ENCODE measurements at places on chromosomes 13 and 19. TPM values are rescaled to one million over a fixed set of nuclear protein-coding genes. Genes with fewer than 3 reads are reported as not detected.
A peak's percentile ranks its signal among the peaks of the same experiment; 100 is the strongest.

Gene ZNF628
- total RNA-seq: 19.0 TPM

Gene CEACAM8
- total RNA-seq: not detected

Gene MEDAG
- 7.5 TPM for total RNA-seq

Gene RFPL4A
- total RNA-seq: not detected

Gene IL11
- total RNA-seq: 11.6 TPM

DNA sequence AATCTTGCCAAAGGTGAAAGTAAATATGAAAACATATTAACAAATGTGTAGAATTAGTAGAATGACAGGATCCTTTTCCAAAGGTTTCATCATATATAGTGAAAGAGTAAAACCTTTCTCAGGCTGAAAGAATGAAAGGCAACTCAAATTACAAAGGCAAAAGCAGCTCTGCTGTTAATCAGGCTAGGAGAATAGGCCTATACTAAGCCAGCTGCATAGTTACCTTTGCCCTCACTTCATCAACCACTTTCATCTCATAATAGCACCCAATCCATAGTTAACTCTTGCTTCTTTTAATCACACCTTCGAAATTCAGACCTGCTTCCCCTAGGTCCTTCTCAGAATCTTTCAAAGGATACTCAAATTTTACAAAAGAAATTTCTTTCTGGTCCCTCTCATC lies 1167.6 kb upstream of the ATXN8OS start:
- no peak for DNase-seq

DNA sequence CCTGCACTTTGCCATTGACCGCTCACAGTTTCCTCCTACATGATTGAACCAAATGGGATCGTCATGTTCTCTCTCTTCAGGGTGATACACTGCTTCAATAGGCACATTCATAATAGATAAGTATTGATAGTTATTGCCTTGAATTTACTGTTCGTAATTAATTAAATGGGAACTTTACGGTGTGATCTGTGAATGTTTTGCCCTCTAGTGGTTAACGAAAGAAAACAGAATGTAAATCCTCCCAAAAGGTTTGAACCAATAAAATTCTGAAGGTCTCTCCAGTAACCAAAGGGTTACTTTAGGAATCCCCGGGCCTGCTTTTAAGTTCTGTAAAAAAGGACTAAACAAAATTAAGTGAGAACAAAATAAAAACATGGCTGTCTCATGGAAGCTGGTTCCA lies 389.3 kb downstream of the DACH1 start:
- DNase-seq: no peak

GRCh38 chr13:24662195-24663088 lies 17.8 kb upstream of the ATP12A start:
- DNase-seq: no peak

DNA sequence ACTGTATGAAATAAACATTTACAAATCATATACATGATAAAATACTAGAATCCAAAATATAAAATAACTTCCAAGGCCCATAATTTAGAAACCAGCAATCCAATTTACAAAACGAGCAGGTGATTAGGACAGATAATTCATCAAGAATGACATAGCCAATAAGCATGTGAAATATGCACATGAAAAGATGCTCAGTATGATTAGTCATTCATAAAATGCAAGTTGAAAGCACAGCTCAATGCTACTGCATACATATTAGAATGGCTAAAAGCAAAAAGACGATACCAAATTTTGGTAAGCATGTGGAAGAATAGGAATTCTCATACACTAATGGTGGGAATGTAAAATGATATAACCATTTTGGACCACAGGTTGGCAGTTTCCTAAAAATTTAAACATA lies 837.2 kb upstream of the MIR17HG start:
- DNase-seq: no peak

- no peak for DNase-seq
Observed at GRCh38 chr13:110097013-110097412, 209.9 kb downstream of the COL4A1 start.

- no peak for DNase-seq
Observed at GRCh38 chr13:97367016-97367822, 66.8 kb upstream of the RAP2A start.

- DNase-seq: no peak
Observed at GRCh38 chr13:47896546-47896945, 104.5 kb downstream of the SUCLA2 start.

DNA sequence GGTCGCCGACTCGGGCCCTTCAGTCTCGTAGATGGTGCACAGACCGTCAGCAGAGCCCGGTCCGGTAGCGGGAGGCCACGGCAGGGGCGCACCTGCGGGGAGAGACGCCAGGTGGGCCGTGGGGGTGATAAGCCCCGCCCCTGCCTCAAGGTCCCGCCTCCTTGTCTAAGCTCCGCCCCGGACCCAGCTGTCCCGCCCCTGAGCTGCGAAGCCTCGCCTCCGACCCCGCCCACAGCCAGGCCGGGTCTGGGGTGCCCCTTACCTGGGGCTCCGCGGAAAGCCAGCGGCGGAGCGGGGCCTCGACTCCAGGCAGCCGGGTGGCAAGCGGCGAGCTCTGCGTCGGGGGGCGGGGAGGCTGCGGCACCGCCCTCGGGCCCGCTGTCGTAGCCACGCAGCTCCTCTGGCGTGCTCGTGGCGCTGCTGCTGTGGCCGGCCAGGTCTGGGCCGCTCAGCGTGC lies 4.7 kb downstream of the PRR36 start:
- peak; percentile 67 for DNase-seq

GRCh38 chr13:84985860-84986259 lies 813.4 kb downstream of the SLITRK6 start:
- DNase-seq: no peak

GRCh38 chr13:113098162-113098732 lies 7.3 kb upstream of the F7 start:
- DNase-seq: no peak

- no peak for DNase-seq
Observed at GRCh38 chr19:33424181-33424580, 50.7 kb downstream of the CEBPG start.

Data from mesothelial cell of epicardium (in vitro differentiated cells).